T-helper 1 cell (primary cell): ENCODE measurements at places on chromosomes 6 and 20.

DNA sequence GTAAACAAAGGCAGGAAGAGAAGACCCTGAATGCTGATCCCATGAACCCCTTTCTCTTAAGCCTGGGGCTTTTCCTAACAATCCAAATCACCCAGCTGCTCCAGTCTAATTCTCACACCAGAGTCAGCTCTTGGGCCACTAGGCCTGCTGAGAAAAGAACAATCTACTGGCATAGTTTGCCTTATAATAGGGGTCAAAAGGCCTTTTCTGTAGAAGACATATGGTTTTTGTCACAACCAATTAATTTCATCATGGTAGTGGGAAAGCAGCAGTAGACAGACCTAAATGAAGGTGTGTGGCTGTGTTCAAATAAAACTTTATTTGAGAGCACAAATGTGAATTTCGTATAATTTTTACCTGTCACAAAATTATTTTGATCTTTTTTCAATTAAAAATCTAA is 994.7 kb upstream of the EPHA7 start:
- DNase-seq: no peak

- DNase-seq: no peak
Observed at GRCh38 chr6:167044696-167045095, 45.5 kb downstream of the CEP43 start.

- DNase-seq: no peak
Observed at GRCh38 chr6:1222728-1223595, 88.9 kb upstream of the FOXQ1 start.

DNA sequence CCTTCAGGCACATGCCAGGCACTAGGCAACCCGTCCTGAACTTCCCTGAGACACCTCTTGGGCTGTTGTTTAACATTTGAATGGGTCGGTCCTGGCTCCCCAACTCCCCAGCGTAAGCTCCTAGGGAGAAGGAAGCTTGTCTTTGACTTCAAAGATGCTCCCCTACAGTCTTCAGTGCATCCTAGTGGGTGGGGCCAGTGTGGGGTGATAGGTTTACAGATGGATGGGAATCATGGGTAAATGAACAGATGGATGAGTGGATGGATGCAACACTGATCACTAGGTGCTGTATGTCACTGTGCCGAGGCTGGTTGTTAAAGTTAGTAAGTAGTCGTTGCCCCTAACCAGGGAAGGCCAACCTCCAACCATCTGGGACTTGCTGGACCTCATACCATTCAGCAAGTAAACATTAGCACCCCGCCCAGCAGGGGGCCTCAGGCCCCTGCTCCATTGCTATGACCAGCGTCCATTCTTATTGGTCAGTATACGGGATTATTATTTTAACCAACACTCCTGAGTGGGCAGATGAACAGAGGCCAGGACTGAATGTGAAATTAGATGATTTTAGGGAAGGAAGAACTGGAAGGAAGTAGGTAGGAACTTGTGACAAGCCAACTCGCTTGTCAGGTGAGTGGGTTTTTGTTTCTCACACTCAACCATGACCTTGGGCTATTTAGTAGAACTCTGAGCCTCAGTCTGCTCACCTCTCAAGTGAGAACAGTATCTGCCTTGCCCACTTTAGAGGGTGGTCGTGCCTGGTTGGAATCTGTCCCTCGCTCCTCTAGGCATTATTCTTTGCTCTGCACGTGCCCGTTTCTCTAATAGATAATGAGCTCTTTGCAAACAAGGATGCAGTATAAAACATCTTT is 82.9 kb upstream of the FOXP4 start:
- no peak for DNase-seq

DNA sequence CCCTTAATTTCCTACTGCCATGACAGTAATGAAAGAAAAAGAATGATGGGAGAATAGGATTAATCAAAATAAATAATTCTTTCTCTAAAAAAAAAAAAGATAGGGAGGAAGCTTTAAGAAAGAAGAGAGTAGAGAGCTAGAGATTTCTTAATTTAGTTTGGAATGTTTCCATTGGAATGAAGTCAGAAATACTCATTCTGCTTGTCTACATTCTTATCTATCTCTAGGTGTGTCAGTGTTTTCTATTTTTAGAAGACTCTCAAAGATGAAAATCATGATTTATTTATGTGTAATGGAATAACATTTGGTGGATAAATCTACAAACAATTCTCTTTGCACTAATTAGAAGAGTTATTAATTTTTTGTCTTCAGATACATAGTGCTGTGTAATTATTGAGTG is 38.0 kb upstream of the HIVEP1 start:
- no peak for DNase-seq

- DNase-seq: no peak
Observed at GRCh38 chr6:54194067-54194466, 82.8 kb downstream of the MLIP start.
